ENCODE measurements at places on chromosomes 1 and 21.
A peak's percentile ranks its signal among the peaks of the same experiment; 100 is the strongest.

DNA sequence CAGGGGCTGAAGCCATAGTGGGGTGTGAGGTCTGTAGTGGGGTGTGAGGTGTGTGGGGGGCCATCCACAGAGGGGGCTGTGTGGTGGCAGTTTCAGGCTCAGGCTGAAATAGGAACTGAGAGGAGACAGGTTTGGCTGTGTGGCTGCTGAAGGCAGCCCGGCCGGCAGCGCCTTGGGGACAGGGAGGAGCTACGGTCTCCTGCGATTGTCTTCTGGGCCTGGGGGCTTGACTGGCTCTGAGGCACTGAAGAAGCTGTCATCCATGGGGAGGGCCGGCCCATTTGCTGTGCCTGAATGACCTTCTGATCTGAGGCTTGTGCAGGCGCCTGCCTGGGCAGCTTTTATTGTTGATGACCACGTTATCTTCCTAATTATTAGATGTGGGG lies 10.0 kb upstream of the TTC34 start:
- DNase-seq, result no peak

GRCh38 chr1:161962091-161962887 lies 61.4 kb downstream of the OLFML2B start:
- DNase-seq, result peak; percentile 56

DNA sequence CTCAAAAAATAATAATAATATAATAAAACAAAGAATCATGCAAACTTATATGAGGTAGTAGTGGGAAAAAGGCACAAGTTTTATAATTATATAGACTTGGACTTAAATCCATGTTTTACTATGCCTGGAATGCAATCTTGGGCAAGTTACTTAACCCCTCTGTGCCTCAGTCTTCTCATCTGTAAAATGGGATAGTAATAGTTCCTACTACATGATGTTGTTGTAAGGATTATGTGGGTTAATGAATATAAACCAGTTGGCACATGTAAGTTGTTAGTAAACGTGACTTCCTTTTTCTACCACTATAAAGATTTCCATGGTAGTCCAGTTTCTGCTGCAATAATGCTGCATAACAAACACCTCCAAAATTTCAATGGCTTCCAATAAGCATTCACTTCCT lies 10.8 kb upstream of the KIF14 start:
- no peak for DNase-seq

- DNase-seq, result no peak
Measured at GRCh38 chr1:209539576-209539975, 43.9 kb upstream of the CAMK1G start.

GRCh38 chr1:17200246-17200645 lies 4.7 kb upstream of the PADI1 start:
- no peak for DNase-seq

GRCh38 chr21:36917471-36918158 lies 48.9 kb downstream of the HLCS start:
- DNase-seq, result peak; percentile 73

GRCh38 chr1:208437401-208437800 lies 193.2 kb upstream of the PLXNA2 start:
- peak; percentile 23 for DNase-seq

- DNase-seq, result no peak
Measured at GRCh38 chr1:63835128-63835527, 61.3 kb downstream of the ROR1 start.

- DNase-seq, result no peak
Measured at GRCh38 chr1:187390215-187390818, 561.6 kb downstream of the PLA2G4A start.

GRCh38 chr1:46401154-46401913 lies 7.2 kb downstream of the FAAH start:
- DNase-seq, result no peak

GRCh38 chr21:22536509-22536908 lies 1538.3 kb downstream of the NCAM2 start:
- DNase-seq, result peak; percentile 79

DNA sequence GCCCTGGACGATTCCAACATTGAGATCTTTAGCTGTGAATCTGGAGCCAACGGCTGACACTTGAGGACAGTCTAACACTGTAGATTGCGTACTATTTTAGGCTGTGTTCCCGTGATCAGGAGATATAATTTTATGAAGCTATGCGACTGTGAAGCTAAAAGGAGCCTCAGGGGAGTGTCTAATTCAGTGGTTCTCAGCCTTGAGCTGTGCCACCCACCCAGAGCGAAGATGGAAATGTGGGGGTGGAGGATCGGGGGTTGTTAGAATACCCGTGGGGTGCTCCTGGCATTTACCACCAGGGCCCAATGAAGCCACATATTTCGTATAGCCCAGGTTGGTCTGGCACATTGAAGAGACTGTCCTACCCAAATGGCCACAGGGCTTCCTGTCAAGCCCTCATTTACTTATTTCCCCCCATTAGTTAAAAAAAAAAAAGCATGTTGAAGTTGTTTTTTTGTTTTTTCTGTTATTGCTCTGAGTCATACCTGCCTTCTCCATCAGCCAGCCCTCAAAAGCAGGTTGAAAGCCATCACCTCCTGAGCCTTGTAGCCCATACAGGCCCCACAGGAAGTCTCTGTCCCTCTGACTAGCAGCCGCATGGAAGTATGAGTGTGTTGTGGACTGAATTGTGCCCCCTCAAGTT lies 141.7 kb downstream of the GALNT2 start:
- no peak for DNase-seq

- DNase-seq, result no peak
Measured at GRCh38 chr1:216587715-216588114, 135.5 kb downstream of the ESRRG start.

- DNase-seq, result no peak
Measured at GRCh38 chr1:214833178-214833756, 230.3 kb downstream of the CENPF start.

Data from H4 (cell line).